ENCODE measurements at places on chromosomes 16 and 17.

DNA sequence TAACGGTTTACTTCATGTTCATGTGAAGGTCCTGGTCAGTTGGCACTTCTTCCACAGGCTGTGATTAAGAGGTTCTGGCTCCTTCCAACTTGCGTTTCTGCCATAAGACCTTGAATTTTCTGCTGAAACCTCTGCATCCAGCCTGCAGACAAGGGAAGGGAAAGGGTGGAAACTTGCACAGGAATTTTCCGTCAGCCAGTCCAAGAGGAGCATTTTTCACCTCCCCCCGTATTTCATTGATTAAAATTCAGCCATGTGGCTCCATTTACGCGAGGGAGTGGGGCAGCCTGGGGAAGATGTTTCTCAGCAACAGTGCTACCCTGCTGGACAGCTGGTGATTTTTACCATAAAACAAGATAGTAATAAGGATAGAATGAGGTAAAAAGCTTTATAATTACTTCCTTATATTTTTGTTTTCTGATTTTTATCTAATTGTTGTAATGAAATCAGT, 101.5 kb upstream of the SMIM36 start:
- DNase-seq = no peak

DNA sequence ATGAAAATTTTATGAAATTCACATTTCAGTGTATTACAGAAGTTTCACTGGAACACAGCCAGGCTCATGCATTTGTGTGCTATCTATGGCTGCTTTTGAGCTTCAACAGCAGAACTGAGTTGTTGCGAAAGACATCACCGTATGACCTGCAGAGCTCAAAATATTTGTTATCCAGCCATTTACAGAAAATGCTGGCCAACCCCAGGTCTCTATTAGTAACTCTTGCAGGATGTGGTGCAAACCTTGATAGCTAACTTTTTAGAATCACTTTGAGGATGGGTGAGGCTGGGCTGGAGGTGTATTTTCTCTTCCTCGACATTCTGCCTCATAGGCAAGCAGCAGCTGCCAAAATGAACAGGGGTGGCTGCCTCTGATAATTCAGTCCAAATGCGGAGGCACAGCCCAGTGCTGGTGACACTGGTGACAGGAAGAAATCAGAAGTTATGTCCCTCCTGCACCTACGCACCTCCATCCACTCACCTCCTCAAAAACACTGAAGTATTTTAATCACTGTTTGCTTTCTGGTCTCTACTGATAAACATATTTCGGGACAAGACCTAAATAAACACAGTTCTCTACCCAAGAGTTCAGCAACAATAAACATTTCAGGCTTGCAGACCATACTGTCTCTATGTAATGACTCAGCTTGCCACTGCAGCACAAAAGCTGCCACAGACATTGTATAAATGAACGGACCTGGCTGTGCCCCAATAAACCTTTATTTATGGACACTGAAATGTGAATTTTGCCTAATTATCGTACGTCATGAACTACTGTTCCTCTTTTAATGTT, 28.5 kb downstream of the ARHGAP17 start:
- no peak for DNase-seq

- no peak for DNase-seq
These were observed 26.2 kb upstream of the RFFL start for GRCh38 chr17:35089586-35090296.

DNA sequence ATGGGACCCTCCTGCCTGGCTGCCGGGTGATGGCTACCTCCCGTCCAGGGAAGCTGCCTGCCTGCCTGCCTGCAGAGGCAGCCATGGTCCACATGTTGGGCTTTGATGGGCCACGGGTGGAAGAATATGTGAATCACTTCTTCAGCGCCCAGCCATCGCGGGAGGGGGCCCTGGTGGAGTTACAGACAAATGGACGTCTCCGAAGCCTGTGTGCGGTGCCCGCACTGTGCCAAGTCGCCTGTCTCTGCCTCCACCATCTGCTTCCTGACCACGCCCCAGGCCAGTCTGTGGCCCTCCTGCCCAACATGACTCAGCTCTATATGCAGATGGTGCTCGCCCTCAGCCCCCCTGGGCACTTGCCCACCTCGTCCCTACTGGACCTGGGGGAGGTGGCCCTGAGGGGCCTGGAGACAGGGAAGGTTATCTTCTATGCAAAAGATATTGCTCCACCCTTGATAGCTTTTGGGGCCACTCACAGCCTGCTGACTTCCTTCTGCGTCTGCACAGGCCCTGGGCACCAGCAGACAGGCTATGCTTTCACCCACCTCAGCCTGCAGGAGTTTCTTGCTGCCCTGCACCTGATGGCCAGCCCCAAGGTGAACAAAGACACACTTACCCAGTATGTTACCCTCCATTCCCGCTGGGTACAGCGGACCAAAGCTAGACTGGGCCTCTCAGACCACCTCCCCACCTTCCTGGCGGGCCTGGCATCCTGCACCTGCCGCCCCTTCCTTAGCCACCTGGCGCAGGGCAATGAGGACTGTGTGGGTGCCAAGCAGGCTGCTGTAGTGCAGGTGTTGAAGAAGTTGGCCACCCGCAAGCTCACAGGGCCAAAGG, 36.8 kb downstream of the NLRC5 start:
- no peak for DNase-seq

DNA sequence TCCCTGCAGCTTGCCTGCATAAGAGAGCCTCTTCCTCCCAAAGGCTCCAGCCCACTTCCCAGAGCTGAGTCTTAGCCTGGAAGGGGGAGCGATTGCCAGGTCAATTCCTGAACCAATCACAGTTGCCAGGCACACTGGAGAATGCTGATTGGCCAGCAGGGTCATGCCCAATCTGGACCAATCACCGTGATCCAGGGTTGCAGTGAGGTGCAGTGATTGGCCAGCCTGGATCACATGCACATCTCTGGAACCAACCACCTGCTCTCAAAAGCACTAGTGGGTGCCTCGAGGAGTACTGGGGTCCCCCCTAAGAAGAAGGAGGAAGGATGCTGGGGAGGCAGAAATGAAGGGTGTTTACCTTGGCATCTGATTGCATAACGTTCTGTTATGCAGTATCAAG, 18.4 kb downstream of the NAGPA start:
- no peak for DNase-seq

GRCh38 chr17:51595826-51596398, 335.6 kb downstream of the UTP18 start:
- peak; percentile 59 for DNase-seq

DNA sequence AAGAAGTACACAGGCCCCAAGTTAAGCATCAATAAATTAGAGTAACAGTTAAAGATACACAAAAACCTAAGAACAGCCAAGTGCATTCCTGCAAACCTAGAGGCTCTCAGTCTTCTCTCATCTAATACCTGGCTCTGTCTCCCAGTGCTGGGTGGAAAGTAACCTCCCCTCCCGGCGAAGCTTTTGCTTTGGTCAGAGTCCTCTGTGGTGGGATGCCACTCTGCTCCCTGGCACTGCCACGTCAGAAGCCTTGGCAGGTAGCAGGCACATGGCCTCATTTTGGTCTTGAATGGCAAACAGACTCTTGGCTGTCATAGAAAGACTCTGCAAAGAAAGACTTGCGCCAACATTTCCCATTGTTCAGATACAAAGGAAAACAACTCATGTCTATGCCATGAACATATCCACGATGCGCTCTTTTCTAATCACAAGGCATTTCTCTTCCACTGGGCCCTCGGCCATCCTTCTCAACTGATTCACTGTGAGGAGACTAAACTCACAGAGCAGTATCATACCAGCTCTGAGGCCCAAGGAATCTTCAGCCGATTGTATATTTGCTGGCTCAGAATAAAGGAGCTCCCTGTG, 21.2 kb downstream of the MTHFSD start:
- no peak for DNase-seq

- DNase-seq = no peak
These were observed 184.7 kb downstream of the SOX9 start for GRCh38 chr17:72305472-72305871.

GRCh38 chr17:7221278-7222092, 1.7 kb downstream of the ACADVL start:
- no peak for DNase-seq

GRCh38 chr17:7887482-7888183, 956 bp upstream of the CHD3 start:
- peak; percentile 96 for DNase-seq

All from urinary bladder (tissue), 4 donors.